ENCODE measurements at places on chromosomes 3 and 15.

DNA sequence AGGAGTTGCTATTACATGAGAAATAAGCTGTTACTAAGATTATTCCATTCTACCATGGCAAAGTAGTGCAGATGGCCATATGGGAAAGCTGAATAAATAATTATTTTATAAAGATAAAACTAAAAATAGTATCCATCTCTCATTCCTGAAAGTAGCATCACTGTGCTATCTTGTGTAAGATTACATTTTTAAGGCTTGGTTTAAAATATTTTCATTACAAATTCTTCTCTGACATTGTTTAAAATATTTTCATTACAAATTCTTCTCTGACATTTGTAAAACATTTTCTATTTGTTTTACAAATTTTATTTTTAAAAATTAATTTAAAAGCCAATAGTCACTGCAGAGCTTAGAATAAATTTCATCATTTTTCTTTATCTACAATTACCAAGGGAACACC, 665.5 kb upstream of the NAALADL2 start:
- no peak for DNase-seq
- H3K27ac ChIP-seq, result no peak overlapping the region
- no peaks in the 10 kb centered on the region for H3K4me1 ChIP-seq
- no peaks in the 10 kb centered on the region for H3K27me3 ChIP-seq
- no peaks in the 10 kb centered on the region for H3K36me3 ChIP-seq

DNA sequence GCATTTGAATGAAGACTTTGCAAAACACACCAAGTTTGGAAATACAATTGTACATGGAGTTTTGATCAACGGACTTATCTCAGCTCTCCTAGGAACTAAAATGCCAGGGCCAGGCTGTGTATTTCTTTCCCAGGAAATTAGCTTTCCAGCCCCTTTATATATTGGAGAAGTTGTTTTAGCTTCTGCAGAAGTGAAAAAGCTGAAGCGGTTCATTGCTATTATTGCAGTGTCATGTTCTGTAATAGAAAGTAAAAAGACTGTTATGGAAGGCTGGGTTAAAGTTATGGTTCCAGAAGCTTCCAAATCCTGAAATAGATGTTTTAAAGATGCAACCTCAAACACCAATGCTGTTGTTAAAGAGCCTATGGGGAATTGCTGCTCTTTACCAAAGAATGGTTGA, 11.5 kb downstream of the HTD2 start:
- peaks cover 33% of the 10 kb centered on the region for H3K36me3 ChIP-seq
- H3K4me3 ChIP-seq, result no peak overlapping the region
- no peak overlapping the region for H3K27ac ChIP-seq

DNA sequence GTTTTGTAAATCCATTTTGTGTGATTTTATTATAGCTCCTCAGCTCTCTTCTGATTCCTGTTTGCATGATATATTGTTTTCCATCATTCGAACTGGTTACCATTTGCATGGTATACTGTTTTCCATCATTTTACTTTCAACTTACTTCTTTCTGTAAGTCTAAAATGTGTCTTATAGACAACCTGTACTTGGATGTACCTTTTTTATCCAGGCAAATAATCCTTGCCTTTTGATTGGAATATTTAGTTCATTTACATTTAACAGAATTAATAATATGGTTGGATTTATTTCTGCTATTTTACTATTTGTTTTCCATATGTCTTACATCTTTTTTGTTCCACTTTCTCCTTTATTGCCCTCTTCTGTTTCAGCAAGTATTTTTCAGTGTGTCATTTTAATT, 62.8 kb downstream of the CHD2 start:
- peaks cover 12% of the 10 kb centered on the region for H3K4me1 ChIP-seq
- peaks cover 74% of the 10 kb centered on the region for H3K36me3 ChIP-seq
- DNase-seq, result no peak
- H3K4me3 ChIP-seq, result no peak overlapping the region

GRCh38 chr15:77507911-77508310, 87.2 kb downstream of the HMG20A start:
- H3K4me3 ChIP-seq, result no peak overlapping the region
- H3K27me3 ChIP-seq, result no peaks in the 10 kb centered on the region
- DNase-seq, result no peak

Data from activated naive CD4-positive, alpha-beta T cell treated with anti-CD3 and anti-CD28 coated beads, Interleukin-2, amount 10 ng/mL, durations not matched to agents 7 days and 5 days (primary cell).